ENCODE measurements at places on chromosomes 4 and X. TPM values are rescaled to one million over a fixed set of nuclear protein-coding genes. Genes with fewer than 3 reads are reported as not detected.

MAGEA4 gene
- total RNA-seq = 0.60 TPM

TMPRSS11B gene
- not detected for total RNA-seq

FGG gene
- total RNA-seq = not detected

POLR2B gene
- 114 TPM for total RNA-seq

RNF150 gene
- total RNA-seq = 0.68 TPM

Data from RPMI7951 (cell line).